Activated naive CD4-positive, alpha-beta T cell treated with anti-CD3 and anti-CD28 coated beads, Interleukin-2, amount 50 U/mL, for 16 hours (primary cell): ENCODE measurements at places on chromosomes 5 and 9.

DNA sequence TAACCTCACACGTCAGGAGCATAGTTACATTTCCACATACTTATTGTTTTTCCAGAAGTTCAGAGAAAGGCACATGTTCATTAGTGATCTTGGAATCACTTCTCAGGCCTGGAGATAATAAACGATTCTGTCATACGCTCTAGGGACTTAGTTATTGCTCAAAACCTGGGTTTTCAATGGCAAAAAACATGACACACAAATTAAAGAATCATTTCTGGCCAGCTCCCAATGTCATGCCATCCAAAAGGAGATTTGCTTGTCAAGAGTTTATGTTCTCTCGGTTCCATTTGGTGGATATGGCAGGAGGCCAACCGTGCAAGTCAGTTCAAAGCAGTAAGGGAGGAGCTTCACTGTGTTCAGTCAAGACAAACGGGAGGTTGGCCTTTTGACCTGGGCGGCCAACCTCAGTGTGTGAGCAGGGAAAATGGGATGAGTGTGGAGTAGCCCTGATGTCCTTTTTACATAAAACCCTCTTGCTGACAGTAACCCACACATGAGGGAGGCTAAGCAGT lies 123.4 kb downstream of the NXNL2 start:
- DNase-seq: no peak

DNA sequence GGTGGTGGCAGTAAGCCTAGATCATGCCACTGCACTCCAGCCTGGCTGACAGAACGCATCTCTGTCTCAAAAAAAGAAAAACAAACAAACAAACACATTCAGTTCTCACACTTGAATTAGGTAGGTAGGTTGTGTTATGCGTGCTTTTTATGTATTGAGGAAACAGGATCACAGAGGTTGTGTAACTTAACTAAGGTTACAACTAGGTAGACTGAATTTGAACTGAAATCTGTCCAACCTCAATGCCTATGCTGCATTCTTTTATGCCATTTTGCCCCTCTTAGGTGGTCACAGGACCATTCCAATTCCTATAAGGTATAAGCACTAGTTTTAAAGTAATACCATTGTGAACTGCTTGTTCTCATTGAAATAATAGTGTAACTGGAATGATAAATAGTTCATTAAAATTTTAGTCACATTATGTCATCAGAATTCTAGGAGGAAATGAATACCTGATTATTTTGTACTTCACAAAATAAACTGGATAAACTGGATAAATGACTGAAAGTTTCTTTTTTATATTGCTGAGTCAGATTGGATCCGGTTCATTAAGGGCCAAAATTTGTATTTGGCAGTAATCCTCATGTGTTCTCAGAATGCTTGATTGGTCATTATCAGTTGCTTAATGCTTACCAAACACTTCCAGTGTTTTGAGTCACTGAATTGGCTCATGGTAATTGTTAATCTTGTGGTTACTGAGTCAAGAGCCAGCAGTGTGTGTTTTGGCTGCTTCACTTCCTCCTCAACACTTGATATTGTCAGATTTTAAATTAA lies 7.1 kb downstream of the UBAP1 start:
- no peak for DNase-seq

- no peak for DNase-seq
Observed at GRCh38 chr5:66365981-66366380, 221.9 kb downstream of the SREK1 start.

DNA sequence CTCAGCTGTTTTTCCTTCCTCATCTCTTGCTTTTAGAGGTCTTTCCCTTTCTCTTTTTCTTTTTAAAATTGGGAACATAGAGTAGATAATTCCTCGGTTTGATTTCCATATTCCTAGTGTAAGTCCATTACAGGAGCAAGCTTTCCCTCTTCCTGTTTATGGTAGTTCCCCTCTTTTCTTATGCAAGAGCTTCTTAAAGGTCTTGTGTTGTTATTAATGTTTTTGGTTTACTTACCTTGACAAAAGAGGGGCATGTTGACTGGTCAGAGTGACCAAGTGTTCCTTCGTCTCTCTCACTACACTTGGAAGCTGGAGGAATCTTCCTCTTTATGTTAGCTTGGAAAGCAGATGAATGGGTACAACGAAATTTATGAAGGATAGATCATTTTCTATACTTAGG lies 8.3 kb downstream of the ATG10 start:
- DNase-seq: no peak

DNA sequence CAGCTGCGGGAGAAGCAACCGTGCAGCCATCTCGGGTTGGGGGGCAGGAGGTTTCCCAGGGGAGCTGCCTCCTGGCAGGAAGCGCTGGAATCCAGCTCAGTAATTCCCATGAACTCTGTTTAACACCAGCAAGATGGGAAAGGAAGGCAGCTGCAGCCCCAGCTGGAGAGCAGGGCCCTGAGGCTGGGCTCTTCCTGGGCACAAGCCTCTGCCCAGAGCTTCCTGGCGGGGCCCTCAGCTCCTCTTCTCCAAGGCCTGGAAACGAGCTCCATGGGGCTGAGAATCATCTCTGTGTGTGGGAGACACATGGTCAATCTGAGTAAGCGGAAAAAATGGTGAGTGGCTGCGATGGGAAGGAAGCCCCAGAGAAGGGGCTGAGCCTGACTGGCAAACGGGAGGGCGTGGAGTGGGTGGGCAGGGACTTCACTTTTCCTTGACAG lies 6.3 kb downstream of the MRPL36 start:
- no peak for DNase-seq

- DNase-seq: no peak
Observed at GRCh38 chr5:176400382-176401156, 12.0 kb downstream of the HIGD2A start.

- no peak for DNase-seq
Observed at GRCh38 chr5:171351536-171352073, 36.0 kb upstream of the NPM1 start.
